ENCODE measurements at places on chromosomes 12 and 14.

DNA sequence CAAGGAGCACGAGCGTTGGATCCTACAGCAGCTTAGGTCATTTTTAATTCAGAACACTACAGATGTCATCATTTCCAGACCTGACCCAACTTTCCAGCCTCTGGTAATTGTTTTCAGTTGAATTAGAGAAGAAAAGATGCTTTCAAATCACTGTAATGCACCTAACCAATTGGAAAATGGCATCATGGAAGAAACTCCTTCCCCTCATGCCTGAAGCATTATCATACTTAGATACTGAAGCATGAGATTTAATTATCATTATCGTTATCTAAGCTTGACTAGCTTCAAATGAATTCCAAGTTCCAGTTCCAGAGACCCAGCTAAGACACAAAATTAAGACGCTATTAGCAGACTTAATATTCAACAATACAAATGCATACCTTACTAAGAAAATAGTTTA, 299.3 kb downstream of the TMEM132D start:
- no peak for DNase-seq

DNA sequence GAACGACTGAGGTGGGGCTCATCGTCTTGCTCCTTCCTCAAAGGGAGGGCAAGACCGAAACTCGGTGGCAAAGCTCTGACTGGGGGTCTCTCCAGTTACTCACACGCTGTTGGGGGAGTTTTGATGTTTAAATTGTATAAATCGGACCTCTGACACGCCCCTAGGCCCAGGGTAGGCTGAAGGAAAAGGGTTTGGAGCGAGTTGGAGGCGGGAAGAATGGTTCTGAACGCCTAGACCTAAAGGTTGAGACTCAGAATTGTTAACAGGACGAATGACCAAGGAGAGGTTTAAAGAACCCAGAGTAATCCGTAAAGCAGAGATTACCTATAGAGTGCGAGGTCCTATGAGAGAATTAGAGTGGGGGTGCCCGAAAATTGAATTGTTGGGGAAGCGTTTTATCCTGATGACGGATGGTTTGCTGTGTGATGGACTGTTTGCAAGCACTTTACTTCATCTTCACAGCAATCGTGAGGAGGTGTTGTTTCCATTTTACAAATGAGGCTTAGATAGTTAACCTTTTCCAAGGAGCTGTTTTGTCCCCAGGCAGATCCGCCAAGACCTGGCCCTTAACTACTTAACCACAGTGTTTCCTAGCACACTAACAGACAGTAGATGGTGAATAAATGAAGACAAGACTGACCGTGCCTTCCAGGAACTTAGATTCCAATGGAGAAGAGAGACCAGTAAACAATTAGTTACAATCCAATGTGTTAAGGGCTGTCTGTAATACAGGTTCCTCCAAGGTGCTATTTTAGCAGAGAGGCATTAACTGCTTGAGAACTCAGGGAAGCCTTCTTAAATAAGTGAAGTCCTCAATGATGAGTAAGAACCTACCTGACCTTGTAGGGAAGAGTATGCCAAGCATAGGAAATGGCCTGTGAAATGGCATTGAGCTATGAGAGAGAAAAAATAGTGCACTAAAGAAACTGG, 929 bp upstream of the UBE2N start:
- DNase-seq: peak; percentile 61

- DNase-seq: no peak
These were observed 57.8 kb upstream of the METAP2 start for GRCh38 chr12:95416111-95416636.

DNA sequence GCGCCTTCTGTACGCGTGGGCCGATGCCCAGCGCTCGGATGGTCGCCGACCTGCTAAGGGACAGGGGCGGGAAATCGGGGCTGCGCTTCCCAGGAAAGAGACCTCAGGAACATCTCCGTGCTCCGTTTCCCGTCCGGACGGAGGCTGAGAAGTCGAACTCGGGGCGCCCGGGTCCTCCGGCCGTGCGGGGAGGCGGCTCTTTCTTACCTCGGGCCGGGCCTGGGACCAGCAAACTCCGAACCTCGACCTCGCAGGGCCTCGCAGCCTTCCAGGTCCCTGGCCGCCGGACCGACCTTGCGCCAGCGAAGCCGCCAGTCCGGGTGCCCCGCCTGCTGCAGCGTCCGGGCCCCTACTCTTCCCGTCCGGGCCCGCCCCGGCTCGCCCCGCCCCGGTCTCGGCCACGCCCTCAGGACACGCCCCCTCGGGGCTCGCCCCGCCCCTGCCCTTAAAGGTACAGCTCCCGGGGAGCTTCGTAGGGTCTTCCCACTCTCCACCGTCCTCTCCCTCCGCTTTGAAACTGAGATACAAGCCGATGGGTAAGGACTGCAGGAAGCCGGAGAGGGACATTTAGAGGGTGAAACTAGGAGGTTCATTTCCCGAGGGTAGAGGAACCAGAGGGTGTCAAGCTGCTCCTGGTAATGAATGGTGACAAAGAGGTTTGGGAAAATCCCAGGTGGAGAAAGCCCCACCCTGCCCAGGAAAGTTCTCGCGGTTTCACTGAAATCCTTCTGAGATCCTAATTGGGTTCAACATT, at the start of gene SLC8B1:
TSS of gene SLC8B1 (minus strand) at position 324 of the 754 bp plus-strand sequence. CDS start 2,231 bp downstream, outside the sequence.
- peak; percentile 50 for DNase-seq

DNA sequence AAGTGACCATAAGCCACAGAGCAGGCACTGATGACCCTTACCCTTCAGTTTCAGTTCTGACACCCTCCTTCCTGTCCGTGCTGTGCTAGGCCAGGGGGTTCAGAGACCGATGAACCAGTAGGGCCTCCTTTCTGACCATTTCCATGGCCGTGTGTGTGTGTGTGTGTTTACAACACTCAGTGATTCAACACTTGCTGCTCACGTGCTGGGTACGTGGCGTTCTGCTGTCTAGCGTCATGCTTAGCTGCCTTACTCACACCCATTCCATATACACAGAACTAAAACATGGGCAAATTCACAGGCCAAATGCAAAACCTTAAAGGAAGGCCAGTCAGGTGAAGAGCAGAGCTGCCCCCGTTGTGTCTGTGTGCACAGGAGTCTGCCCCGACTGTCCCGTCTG, 67.5 kb downstream of the DNAH10 start:
- no peak for DNase-seq

DNA sequence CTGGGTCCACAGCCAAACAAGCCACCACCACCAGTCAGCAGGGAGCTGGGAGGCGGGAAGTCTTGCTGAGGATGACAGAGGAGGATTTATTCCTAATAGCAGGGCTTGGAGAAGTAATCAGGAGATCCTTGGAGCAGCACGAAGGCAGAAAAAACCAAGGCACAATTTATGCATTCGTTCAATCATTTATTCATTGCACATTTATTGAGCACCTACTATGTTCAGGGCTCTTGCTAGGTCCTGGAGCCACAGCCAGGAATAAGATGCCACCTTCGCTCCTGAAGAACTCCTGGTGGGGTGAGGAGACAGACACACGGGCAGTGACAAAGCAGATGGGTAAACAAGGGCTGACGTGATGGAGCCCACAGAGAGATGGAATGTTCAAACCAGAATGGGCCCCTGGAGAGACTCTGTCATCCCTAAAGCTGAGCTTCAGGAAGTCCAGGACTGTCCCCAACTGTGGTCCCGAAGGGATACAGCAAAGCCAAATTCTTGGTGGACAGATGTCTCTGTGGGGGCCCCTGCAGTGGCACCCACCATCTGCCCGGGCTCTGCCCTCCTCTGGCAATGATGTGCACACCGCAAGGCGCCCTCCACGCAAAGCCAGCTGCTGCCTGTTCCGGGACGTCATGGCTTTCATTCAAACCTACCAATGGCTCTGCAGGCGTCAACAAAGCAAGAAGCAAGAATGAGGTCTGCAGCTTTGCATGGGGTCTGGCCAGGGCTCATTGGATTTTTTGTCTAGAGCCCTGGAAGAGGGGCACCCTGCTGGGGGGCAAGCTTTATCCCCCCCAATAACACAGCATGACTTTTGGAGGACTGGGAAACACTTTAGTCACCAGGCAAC, 3.0 kb upstream of the TESC start:
- DNase-seq: peak; percentile 47

DNA sequence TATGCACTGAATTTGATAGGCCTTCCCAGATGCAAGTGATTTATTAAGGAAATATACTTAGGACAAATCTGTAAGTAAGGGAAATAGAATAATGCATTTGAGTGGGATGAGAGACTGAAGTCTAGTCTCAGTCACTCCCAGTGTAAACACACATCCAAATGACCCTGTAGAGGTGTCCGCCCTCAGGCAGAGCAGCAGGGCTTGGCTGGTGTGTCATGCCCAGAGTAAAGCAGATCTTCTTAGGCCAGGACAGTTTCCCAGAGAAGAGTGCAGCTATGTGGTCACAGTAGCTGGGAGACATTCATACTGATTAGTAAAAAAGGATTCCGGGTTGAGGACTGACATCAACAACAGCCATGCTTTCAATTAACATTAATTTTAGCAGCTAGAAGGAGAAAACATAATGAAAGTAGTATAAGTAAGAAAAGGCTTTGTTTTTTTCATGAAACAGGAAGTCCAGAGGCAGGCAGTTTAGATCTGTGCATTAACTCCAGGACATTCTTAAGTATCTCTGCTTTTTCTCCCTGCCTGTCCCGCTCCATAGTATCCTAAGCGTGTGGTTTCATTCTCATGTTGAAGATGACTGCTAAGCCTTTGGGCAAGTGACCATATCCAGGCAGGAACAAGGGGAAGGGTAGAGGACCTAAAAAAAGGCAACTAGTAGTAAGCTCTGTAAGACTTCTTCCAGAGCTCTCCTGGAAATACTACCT, 35.7 kb downstream of the CNTN1 start:
- DNase-seq: no peak

DNA sequence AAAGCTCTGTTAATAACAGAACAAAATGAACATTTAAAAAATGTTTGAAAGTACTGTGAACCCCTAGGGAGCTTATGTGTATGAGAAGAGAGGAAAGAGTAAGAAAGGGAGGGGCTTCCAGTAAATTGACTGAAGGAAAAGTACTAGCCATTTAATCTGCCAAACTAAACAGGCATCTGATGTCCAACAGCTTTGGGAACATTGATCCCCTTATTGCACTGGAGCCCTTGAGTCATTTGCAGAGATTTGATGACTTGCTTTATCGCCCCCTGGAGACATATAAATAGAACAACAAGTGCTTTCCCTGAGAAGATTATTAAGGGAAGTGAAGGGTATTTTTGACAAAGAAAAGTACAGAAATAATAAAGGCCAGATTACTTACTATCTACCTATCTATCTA, 319.3 kb upstream of the NOVA1 start:
- DNase-seq: no peak

DNA sequence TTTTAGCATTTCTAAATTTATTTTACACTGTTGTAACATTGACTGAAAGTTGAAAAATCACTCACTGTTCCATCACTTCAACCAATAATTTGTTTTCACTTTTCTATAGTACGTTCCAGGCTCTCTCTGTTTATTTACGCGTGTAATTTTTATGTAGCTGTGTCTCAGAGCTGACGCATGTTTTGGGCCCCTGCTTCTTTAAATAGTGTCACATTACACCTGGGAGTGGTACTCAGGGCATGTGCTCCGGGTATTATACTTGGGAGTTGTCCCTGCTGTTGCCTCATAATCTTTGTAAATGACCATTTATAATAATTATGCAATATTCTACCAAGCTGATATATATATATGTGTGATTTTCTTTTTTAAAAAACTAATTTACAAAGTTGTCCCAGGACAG, 132.8 kb upstream of the CPM start:
- no peak for DNase-seq

DNA sequence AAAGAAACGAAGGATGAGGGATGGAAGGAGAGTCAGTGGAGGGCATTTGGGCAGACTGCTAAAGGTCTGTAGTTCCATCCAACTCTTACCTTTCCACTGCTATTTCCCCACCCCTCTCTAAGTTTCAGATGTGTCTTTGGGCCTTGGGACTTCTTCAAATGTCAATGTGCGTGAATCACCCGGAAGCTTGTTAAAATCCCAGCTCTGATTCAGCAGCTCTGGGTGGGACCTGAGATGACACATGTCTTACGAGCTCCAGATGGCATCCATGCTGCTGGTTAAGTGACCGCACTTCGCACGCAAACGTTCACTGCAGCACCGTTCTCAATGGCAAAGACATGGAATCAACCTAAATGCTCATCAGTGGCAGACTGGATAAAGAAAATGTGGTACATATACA, 309.9 kb downstream of the VRK1 start:
- DNase-seq: no peak

- no peak for DNase-seq
These were observed 1097.1 kb downstream of the FLRT2 start for GRCh38 chr14:86627080-86627479.

- no peak for DNase-seq
These were observed 126.4 kb downstream of the RIMBP2 start for GRCh38 chr12:130589540-130590317.

- no peak for DNase-seq
These were observed 99.6 kb upstream of the HECTD1 start for GRCh38 chr14:31307198-31307597.

GRCh38 chr14:67389275-67389674, 22.7 kb downstream of the PLEK2 start:
- DNase-seq: no peak

DNA sequence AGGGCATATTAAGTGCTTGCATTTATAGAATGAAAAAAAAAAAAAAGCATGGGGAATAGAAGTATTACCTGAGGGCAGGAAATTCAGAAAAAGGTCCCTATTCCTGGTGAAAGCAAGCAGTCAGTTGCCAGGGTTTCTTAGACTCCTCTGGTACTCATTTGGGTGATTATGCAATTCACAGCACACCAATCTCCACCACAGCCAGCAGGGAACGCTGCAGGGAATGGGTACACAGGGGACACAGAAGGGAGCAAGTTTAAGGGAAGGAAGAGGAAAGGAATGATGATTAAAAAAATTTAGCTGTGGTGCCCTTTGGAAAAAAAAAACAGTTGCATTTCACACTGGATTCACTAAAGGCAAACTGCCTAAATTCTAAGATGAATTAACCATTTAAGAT, 14.2 kb downstream of the BLTP3B start:
- DNase-seq: no peak

- DNase-seq: no peak
These were observed 773.2 kb upstream of the ALG10B start for GRCh38 chr12:37543131-37543965.

- DNase-seq: no peak
These were observed 70.6 kb upstream of the ACTN1 start for GRCh38 chr14:69049675-69050074.

DNA sequence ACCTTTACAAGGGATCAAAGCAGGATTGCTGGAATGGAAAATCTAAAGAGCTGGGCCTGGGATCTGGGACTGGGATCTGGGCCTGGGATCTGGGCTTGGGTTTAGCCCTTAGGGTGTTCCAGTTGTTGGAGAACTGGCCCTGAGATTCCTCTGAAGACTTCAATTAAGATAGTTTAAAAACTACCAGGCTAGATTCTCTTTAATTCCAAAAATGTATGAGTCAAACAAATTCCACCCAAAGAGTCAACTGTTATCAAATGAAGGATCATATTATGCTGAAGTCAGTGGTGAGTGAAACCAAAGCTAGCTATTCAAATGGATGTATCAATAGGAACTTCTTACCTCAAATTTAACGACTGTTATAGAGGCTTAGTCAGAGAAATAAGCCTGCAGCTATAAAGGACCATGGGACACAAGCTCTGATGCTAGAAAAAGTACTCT, 40.5 kb downstream of the LIMA1 start:
- DNase-seq: no peak
